ENCODE measurements at places on chromosomes 13 and 19.

DNA sequence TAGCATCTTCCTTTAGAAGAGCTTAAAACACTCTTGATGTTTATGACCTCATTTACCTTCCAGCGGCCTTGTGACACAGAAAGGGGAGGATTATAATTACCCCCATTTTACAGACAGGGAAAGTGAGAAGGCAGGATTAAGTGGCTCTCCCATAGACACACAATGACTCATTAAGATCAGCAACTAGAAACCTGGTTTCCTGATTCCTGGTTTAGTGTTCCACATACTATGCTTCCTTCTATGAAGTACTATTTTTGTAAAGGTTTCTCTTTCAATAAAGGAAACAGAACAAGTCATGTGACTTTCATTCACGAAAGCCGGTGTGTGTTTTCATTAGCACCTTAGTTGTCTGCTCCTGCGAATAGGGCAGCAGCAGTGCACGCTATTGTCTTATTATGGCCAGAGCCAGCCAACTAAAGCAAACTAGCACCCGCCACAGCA is 8.3 kb downstream of the IRS2 start:
- peak; percentile 21 for DNase-seq

DNA sequence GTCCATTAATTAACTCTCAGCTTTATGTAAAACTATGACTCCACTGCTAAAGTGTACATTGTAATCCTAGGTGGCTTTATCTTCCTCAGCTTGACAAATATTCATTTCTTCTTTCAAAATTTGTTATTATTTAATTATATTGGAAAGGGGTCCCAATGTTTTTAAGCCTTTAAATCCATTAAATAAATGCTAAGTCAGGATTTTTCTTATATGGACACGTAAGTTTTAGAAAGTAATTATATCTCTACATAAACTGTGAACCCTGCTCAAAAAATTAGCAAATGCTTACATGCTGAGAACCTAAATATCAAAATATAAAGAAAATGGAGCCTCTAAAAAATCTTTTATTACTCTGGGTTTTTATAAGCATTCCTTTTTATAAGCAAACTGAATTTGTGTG is 78.2 kb upstream of the MIR17HG start:
- no peak for DNase-seq

- peak; percentile 41 for DNase-seq
These were observed 2.7 kb upstream of the CAPNS1 start for GRCh38 chr19:36136964-36137686.

GRCh38 chr19:37692956-37693620 is 26.5 kb downstream of the ZNF607 start:
- no peak for DNase-seq

DNA sequence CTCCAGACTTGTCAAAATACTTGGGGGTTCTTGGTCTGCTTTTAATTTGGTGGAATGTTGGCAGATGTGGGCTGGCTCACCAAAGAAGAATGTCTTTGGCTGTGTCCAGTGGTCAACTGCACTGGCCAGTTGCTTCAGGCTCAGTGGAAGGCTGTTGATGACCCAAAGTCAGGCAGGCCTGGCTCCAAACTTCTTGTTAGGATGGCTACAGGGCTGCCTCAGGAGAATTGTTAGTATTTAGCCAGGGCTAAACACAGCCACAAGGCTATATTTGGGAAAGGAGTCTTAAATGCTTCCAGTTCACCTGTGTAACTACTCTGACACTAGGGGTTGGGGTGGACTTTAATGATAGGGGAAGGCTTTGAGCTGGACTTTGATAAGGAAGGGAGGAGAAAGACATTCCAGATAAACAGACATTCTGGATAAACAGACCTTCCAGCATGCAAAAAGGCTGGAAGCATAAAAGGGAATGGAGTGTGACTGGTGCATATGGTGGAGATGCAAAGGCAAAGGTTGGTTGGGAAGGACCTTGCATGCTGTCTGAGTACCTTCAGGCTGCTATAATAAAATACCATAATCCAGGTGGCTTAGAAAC is 116.8 kb downstream of the FOXO1 start:
- no peak for DNase-seq

DNA sequence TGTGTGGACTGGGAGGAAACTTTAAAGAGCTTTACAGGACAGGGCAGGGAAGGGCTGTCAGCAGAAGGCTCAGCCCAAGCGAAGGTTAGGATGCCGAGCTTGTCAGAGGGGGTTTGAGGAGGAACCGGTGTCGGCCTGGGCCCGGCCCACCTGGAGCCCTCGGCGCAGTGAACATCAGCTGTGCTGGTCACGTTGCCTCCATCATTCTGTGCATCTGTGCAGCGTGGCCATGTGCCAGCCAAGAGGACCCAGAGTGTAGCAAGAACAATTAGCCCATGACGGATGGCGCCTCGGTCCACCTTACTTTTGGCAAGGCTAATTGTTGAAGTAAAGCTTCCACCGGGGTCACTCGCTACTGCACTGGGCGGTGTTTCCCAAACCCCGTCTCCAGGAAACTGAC is 161.4 kb downstream of the PTPRS start:
- DNase-seq, result no peak

- no peak for DNase-seq
These were observed 10.1 kb downstream of the EPS15L1 start for GRCh38 chr19:16461630-16462051.

- peak; percentile 22 for DNase-seq
These were observed at the start of gene NFIC for GRCh38 chr19:3365836-3366752. NFIC (plus strand) TSS chr19:3366583; CDS start chr19:3366637, 54 bp downstream.

GRCh38 chr13:44697058-44697457 is 120.9 kb upstream of the TSC22D1 start:
- no peak for DNase-seq

- no peak for DNase-seq
These were observed 5.2 kb downstream of the FRY start for GRCh38 chr13:32036757-32037156.

DNA sequence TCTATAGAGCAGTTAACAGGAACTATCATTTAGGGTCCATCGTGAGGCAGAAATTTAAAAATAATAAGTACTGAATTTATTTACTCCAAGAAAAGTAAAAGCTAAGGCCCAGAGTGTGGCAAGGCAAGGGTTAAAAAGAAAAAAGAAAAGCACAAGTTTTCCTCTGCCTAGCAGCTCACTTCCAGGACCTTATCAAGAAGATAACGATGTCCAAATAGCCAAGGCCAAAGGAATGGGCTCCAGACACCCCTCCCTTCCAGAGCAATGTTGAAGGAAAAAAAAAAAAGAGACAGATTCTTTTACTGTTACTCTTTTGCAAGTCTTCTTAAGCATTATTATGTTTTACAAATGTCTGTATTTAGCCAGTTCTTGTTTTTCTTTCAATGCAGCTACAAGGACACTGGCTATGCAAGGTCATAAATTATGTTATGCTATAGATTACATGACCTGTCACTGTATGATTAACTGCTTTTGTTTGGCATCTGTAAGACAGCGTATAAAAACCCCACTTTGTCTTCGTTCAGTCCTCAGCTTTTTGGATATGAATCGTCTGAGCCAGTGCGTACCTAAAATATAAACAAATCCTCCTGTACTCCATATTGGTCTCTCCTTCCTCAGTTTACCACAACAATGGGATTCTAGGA is 2.9 kb upstream of the ZNF700 start:
- no peak for DNase-seq

- no peak for DNase-seq
These were observed 574.2 kb downstream of the PCDH9 start for GRCh38 chr13:66655847-66656454.

- DNase-seq, result no peak
These were observed 2.9 kb downstream of the DAZAP1 start for GRCh38 chr19:1410136-1410786.

GRCh38 chr19:42105368-42105767 is 26.9 kb downstream of the POU2F2 start:
- DNase-seq, result no peak

DNA sequence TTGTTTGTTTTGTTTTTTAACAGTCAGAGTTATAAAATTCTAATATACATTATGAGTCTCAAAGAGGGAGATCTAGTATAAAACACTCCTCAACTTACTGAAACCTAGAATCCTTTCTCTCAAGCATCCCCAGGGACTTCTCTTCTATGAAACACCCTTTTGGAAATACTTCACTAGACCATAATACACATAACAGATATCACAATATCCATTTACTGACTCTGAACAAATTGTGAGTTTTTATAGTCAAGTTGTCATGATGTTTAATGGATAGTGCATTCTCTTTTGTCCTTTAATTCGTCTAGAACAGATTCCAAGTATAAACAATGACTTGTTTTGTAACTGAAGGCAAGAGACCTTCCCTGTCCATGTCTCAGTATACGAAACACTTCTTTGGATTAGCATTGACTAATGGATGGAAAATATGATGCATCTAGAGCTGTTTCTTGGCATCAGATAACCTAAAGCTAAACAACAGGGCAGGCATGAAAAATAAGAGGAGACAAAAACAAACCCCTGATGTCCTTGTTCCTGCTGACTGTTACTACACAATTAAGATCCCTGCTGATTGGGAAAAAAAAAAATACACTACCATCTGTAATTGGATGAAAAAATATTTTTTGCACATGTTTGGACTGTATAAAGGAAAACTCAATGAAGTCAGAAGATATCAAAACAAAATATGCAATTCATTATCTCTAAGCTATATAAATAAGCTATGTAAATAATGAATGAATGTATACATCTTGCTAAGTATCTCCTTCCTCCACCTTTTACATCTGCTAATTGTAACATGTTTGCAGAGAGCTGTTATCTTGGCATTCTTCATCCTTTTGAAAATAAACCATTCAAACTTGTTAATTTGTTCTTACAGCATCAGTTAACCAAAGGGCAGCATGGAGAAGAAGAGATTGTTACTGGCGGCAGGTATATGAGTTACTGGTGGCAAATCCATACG is 214.2 kb downstream of the LACC1 start:
- no peak for DNase-seq

GRCh38 chr19:38816131-38816750 is 3.5 kb upstream of the LGALS4 start:
- DNase-seq, result no peak

GRCh38 chr13:45545686-45546409 is 69.7 kb downstream of the ERICH6B start:
- DNase-seq, result no peak

- no peak for DNase-seq
These were observed 72.8 kb downstream of the COL4A2 start for GRCh38 chr13:110379905-110380341.

DNA sequence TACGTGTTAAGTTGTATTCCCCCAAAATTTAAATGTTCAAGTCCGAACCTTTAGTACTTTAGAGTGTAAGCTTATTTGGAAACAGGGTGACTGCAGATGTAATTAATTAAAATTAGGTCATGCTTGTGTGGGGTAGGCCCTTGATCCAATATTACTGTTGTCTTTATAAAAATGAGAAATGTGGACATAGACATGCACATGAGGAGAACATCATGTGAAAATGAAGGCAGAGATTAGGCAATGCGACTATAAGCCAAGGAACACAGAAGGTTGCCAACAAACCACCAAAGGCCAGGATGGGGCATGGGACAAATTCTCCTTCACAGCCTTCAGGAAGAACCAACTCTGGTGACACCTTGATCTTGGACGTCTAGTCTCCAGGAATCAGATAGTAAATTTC is 1698.4 kb upstream of the SLC10A2 start:
- no peak for DNase-seq

DNA sequence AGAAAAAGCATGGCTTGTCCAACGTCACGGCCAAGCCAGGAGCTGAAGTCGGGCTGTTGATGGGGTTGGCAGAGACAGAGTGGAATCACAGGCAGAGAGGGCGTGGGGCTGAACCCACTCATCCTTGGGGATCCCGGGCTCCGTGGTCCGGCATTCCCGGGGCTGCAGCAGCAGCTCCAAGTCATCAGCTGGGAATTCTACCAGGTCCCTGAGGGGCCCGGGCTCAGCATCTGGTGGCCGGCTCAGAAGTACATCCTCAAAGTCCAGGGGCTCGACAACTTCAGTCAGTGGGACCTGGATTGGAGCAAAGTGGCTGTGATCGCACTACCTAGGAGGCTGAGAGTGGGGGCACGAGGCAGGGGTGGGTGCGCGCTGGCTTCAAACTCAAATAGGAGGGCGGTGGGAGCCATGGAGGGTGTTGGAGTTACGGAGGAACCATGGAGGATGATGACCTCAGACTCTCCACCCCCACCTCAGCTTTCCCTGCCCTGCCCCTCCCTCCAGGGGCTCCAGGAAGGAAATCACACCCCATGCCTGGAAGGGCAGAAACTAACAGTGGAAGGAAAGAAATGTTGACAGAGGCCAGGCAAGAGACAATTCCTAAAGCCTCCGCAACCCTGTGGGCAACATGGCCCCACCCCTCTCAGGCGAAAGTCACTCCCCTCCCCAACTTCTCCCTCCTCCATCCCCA is 9.5 kb downstream of the DOCK6 start:
- no peak for DNase-seq

- peak; percentile 43 for DNase-seq
These were observed at the start of gene ZNF439 for GRCh38 chr19:11848594-11849469. ZNF439 (plus strand) TSS chr19:11848726; CDS start chr19:11848868, 142 bp downstream.

- no peak for DNase-seq
These were observed 16.1 kb downstream of the DCAF15 start for GRCh38 chr19:13968383-13968935.

DNA sequence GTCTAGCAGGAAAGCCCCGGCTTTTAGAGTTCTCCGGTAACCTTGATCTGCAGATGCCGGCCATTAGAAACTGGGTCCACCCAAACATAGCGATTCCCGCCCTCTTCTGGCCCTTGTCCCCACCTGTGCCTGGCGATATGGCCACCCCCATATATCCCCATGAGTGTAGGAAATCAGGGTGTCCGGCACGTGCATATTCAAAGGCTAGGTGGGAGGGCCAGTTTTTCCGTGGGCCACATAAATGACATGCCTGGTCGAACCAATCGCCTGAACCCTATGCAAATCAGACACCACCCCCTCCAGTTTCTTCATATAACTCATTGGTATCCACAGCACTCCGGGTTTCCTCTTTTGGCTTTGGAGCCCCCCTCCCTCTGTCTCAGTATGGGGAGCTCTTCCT is 37.4 kb downstream of the ERICH4 start:
- DNase-seq, result no peak

DNA sequence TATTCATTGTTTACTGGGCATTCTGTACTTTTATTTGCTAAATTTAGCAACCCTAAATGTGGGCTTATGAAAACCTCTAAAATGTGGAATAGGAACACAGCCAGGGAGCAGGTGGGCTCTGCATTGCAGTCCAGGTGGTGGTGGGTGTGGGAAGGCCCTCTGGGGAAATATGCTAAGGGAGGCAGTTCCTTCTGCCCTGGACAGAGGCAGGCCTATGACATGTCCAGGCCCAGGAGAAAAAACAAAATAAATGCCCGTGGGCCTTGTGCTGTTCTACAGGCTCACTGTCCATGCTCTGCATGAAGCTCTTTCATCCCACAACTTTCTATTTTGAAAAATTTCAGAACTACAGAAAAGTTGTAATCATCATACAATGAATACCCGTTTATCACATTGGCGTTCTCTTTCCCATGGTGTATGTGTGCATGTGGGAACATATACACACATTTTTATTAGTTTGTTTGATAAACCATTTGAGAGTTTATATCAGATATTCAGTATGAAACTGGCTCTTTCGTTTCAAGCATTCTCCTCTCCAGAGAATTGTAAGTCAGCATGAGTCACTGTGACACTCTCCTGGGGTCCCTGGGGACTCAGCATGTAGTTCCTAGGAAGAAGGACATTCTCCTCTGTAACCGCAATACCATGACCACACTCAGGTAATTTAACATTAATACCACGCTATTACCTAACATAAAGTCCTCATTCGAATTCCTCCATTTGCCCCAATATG is 505.3 kb downstream of the COG6 start:
- DNase-seq, result no peak

- no peak for DNase-seq
These were observed 202.2 kb upstream of the STARD13 start for GRCh38 chr13:33487575-33488243.

All from activated CD4-positive, alpha-beta T cell treated with anti-CD3 and anti-CD28 coated beads, Interleukin-2, Interleukin-4, amounts not matched to agents 100 ng/mL and 50 ng/mL, durations not matched to agents 16 hours and 8 hours (primary cell).